ENCODE measurements at places on chromosomes 2 and 18. TPM values are rescaled to one million over a fixed set of nuclear protein-coding genes. Genes with fewer than 3 reads are reported as not detected.

The CASP10 gene
- total RNA-seq = 31.1 TPM

The ERMN gene
- total RNA-seq = not detected

The NEU4 gene
- 107 TPM for total RNA-seq

The CCDC93 gene
- 37.2 TPM for total RNA-seq

The ASPRV1 gene
- total RNA-seq = 0.40 TPM

The GREB1L gene
- total RNA-seq = 0.63 TPM

The ZSWIM2 gene
- not detected for total RNA-seq

The EFR3B gene
- 0.42 TPM for total RNA-seq

The DPY30 gene
- total RNA-seq = 165 TPM

The SOX11 gene
- not detected for total RNA-seq

The CCDC85A gene
- not detected for total RNA-seq

The FBXO36 gene
- total RNA-seq = 2.8 TPM

The PHOSPHO2 gene
- 11.4 TPM for total RNA-seq

The ZNF407 gene
- 8.7 TPM for total RNA-seq

The MFSD6 gene
- 1.4 TPM for total RNA-seq
